ENCODE measurements at places on chromosomes 6 and 20. TPM values are rescaled to one million over a fixed set of nuclear protein-coding genes. Genes with fewer than 3 reads are reported as not detected.

PFDN4 gene
- total RNA-seq: 154 TPM

PDYN gene
- not detected for total RNA-seq

CLVS2 gene
- total RNA-seq: not detected

CNKSR3 gene
- 2.9 TPM for total RNA-seq

RFX6 gene
- not detected for total RNA-seq

C6orf62 gene
- total RNA-seq: 92.6 TPM

KCNK15 gene
- total RNA-seq: under 0.01 TPM

GSTA2 gene
- total RNA-seq: not detected

LINC00237 gene
- total RNA-seq: not detected

IL17A gene
- not detected for total RNA-seq

PSMA7 gene
- total RNA-seq: 714 TPM

ZC3H12D gene
- total RNA-seq: not detected

RAET1E gene
- 0.46 TPM for total RNA-seq

ADGB gene
- not detected for total RNA-seq

SLCO4A1 gene
- total RNA-seq: 3.6 TPM

DDX27 gene
- 29.8 TPM for total RNA-seq

FRS3 gene
- 0.32 TPM for total RNA-seq
